ENCODE measurements at places on chromosomes 12 and 14.

GRCh38 chr14:92264195-92264594 is 58.8 kb upstream of the SLC24A4 start:
- DNase-seq = no peak

- DNase-seq = no peak
Observed at GRCh38 chr12:79441534-79441933, 249.2 kb downstream of the PAWR start.

GRCh38 chr12:14962153-14962539 is 745 bp upstream of the ARHGDIB start:
- DNase-seq = no peak

- DNase-seq = no peak
Observed at GRCh38 chr12:58633479-58633878, 286.8 kb downstream of the LRIG3 start.

- no peak for DNase-seq
Observed at GRCh38 chr12:113440947-113441782, 19.0 kb downstream of the SDSL start.

DNA sequence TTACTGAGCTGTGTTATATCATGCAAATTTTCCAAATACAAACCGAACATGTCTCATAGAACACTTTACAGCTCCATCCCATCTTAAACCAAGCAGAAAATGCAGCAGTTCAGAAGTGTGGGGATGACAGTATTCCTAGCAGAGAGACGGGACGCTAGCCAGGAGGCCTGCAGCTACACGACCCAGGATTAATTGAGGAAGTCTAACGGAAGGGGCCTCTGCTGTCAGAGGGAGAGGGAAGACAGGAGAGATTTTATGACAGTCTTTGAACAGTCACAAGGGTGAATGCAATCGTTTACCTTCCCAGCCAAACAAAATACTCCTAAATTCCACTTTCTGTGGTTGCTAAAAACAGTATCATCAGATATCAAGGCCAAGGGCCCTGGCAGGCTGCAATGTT is 261.9 kb downstream of the TMEM132D start:
- no peak for DNase-seq

- DNase-seq = no peak
Observed at GRCh38 chr12:121144416-121144914, 11.8 kb downstream of the P2RX7 start.

- no peak for DNase-seq
Observed at GRCh38 chr14:38111046-38111445, 96.7 kb upstream of the SSTR1 start.

- no peak for DNase-seq
Observed at GRCh38 chr12:63521706-63522105, 146.6 kb downstream of the DPY19L2 start.

GRCh38 chr14:52878469-52878868 is 72.4 kb downstream of the FERMT2 start:
- DNase-seq = no peak

DNA sequence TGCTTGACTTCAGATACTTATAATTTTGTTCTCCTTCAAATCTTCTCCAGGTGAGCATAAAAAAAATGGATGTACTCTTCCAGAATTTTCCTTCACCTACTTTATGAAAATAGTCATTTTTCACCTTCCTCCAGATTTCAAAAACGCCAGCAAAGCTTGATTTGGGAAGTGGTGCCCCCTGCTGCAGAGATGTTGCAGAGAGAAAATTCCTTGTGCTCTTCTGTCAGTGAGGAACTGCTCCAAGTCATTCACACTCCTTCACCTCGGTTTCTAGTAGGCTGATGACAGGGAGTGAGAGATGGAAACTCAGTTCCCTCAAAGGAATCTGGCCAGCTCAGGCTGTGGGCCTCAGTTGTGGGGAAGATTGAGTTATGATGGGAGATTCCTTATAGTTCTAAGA is 24.2 kb upstream of the RNASE3 start:
- DNase-seq = no peak

DNA sequence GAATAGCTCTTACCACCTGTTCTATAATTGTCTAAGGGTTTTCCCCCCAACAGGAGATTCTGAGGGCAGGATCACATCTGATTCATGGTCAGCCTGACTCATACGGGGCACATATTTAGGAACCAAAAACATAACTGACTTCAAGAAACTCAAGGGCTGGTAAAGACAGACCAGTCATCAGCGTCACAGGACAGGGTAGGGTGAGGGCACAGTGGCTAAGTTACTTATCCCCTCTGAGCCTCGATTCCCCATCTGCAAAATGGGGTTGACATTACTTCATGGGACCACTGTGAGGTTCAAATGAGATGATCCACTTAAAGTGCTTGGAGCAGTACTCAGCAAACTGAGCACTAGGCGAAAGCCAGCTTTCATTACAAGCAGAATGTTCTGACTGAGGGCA is 606 bp downstream of the CINP start:
- DNase-seq = peak; percentile 7

DNA sequence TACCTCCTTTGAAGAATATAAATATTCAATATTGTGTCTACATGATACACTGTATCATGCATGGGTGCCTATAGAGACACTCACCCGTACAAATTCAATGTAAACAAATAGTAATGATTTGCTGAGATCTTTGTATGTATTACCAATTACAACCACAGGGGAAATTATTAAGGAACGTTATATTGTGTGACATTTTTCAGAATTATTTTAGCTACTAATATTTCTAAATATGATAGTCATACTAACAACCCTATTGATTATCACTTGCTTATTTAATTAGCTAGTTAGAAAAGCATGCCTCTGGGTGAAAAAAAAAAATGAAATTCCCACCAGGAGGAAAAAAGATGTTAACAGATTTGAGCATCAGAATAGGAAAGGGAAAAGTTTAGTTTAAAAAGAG is 2.1 kb downstream of the SOX5 start:
- no peak for DNase-seq

DNA sequence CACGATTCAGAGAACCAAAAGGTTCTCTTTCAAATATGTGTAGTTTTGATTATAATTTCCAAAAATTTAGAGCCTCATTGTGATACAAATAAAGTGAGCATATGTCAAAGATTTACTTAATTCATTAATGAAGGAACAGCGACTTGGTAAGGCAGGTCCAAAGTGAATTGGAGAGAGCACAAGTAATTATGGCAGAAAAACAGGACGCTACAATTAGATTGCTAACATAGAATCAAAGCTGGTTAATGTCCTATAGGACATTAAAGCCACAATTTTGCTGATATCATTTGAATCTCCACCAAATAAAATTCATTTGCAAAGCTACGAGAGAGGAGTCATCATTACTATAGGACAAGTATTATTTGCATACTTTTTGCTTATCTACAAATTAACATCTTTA is 164.2 kb downstream of the CCER1 start:
- DNase-seq = no peak

DNA sequence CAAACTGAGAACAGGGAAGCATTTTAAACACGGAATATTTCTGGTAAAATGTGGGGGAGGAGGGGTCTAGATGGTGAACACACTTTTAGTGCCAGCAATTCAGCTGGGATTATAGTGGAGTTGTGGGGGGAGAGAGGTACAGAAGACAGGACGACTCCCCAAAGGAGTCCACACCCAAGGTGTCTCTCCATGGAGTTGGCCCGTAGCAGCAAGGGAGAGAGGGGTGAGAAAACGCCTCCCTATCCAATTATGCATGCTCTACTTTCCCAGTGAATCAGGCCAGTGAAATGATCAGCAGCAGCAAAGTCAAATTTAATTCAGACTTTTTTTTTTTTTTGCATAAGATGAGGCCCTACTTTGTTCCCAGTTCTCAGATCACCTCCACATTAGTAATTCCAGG is 38.6 kb downstream of the BTG1 start:
- no peak for DNase-seq

GRCh38 chr12:124393831-124394230 is 98.9 kb downstream of the RFLNA start:
- no peak for DNase-seq

DNA sequence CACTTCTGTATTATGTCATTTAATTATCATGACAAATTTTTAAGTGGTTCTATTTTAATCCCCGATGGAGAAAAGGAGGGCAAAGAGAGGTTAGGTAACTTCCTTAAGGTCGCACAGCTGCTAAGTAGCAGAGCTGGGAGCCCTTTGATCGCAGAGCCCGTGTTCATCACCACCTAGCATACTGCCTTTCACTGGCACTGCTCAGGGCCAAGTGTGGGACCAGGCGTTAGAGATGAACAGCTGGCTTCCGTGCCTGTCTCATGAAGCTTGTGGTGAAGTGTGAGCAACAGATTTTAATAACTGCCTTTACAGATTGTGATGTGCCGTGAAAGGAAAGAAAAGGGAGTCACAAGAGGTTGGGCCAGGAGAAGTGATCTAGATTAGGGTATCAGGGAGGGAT is 273.6 kb downstream of the AKAP6 start:
- no peak for DNase-seq

DNA sequence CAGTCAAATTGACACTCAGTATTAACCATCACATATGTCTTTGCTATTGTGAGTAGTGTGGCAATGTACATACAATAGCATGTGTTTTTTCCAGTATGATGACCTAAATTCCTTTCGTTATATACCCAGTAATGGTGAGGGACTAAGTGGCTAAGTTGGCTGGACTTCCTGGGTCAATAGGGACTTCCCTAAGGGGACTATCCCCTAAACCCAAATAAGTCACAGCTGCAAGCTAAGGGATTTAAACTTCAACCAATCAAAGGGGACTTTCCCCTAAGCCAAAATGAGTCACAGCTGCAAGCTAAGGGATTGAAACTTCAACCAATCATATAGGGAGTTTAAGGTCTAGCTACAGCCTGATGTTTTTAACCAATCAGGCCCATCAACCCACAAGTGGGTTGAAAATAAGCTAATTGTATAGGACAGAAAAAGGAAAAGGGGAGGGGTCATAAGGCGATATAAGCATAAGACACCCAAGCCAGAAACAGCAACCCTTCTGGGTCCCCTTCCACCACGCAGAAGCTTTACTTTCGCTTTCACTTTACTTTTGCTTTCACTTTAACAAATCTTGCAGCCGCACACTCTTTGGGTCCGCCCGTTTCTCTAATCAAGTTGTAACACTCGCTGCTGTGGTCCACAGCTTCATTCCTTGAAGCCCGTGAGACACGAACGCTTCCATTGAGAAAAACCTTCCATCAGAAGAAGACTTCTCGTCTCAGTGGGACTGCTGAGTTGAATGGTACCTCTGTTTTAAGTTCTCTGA is 404.4 kb downstream of the FLRT2 start:
- DNase-seq = peak; percentile 4

GRCh38 chr12:29309320-29309902 is 71.6 kb downstream of the ERGIC2 start:
- DNase-seq = no peak

DNA sequence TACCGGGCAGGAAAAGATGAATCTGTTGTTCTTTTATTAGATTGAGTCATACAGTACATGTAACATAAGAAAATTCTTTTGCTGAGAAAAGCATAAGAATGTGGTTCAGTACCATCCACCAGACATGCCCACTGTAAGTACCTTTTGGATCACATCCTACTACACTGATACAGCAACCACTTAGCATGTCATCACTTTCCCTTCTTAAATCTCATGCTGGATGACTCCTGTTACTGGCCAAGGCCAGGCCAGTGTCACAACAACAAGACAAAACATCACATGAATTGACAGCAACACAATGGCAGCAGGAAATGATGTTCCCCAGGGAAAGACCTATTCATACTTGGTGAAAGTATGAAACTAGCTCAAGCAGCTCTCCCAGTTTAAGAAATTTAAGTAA is 46.4 kb downstream of the STXBP6 start:
- no peak for DNase-seq

DNA sequence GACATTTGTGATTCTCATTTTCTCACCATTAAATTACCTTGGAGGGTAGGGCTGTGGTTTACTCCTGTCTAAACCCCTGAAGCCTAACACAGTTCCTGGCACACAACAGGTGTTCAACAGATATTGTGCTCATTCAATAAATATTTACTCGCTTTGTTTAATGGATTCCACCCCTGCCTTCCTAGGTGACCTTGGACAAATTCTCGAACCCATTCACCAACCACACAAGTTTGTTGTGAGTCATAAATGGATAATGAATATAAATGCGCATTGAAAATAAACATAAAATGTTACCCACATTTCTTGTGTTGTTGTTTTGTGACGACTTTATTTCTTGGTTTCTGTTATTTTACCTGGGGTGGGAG is 362 bp upstream of the TSFM start:
- no peak for DNase-seq

DNA sequence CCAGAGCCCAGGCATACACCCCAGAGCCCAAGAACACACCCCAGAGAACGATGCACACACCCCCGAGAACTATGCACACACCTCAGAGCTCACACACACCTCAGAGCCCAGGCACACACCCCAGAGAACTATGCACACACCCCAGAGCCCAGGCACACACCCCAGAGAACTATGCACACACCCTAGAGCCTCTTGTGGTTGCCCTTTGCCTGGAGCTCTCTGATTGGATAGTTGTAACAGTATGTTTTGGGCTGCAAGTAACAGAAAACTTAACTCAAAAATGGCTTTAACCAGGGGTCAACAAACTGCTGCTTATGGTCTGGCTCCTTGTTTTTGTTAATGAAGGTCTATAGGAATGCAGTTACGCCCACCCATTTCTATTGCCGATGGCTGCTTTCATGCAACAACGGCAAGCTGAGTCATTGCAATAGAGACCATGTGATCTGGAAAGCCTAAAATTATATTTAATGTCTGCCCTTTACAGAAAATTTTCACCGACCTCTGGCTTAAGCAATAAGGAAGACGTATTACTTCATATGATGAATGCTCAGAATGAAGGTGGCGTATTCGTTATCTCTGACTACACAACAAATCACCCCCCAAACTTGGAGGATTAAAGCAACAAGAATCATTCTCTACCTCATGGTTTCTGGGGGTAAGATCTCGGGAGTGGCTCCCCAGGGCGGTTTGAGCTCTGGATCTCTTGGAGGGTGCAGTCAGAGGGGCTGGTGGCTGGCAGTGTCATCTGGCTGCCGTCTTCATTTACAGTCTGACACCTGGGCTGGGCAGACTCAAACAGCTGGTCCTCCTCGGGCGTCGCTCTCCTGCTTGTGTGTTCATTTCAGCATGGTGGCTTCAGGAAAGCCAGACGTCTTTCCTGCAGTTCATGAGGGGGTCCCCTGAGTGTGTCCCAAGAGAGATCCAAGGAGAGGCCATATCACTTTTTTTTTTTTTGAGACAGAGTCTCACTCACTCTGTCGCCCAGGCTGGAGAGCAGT is 66.3 kb upstream of the NCOR2 start:
- no peak for DNase-seq

- DNase-seq = no peak
Observed at GRCh38 chr14:104705340-104706047, 16.1 kb downstream of the INF2 start.

Data from GM04504 (cell line).